ENCODE measurements at places on chromosomes 2 and 18.
A peak's percentile ranks its signal among the peaks of the same experiment; 100 is the strongest.

DNA sequence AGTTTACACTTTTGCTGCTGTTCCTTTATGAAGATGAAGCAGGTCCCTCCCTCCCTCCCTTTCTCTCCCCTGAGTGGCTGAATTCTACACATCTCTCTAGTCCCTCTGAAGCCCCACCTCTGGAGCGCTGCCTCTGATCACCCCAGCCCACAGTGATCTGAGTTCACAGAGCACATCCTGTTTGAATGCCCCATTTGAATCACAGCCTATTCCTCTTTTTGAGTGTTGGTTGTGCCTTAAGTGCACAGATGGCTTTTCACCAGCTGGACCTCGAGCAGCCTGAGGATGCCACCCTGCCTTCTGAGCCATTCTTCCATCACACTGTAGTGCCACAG lies 87.1 kb downstream of the ITGB1BP1 start:
- DNase-seq = peak; percentile 54

DNA sequence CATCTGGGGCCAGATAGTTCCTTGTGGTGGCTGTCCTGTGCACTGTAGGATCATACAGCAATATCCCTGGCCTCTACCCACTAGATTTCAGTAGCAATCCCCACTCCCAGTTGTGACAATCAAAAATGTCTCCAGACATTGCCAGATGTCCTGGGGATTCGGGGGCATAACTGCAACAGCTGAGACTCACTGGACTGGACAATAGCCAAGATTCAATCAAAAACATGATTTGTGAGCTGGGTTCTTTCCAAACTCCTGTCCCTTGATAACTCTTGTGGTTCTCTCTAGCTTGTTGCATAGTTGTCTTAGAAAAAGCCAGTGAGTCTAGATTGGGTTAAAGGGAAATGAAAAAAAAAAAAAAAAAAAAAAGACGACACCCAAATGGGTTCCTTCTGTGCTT lies 293.4 kb downstream of the CELF4 start:
- DNase-seq = no peak

DNA sequence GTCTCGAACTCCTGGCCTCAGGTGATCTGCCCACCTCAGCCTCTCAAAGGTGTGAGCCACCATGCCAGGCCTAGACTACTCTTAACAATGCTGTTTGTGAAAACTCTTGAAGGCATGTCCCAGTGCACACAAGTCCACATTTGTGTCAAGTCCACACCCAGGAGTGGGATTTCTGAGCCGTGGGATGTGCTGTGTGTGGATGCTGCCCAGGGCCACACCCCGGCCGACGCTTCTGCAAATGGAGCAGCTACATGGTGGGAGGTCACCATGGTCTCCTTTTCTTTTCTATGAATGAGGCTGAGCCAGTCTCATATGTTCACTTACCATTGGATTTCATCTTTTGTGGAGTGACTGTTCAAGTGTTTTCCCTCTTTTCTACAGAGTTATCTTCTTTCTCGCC lies 15.8 kb downstream of the SNED1 start:
- DNase-seq = no peak

- no peak for DNase-seq
These were observed 480.3 kb downstream of the MEIS1 start for GRCh38 chr2:66915237-66915636.

- DNase-seq = no peak
These were observed 19.0 kb downstream of the INO80C start for GRCh38 chr18:35478520-35479435.

DNA sequence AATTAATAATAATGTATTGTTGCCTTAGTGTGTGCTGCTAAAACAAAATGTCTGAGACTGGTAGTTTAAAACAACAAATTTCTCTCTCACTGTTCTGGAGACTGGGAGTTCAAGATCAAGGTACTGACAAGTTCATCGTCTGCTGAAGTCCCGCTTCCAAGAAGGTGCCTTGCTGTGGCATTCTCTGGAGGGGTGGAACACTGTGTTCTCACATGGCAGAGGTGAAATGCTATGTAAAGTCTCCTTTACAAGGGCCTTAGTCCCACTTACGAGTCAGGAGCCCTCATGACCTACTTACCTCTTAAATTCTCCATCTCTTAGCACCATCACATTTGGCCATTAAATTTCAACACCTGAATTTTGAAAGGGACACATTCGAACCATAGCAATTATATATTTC lies 299.2 kb upstream of the RBMS1 start:
- no peak for DNase-seq

DNA sequence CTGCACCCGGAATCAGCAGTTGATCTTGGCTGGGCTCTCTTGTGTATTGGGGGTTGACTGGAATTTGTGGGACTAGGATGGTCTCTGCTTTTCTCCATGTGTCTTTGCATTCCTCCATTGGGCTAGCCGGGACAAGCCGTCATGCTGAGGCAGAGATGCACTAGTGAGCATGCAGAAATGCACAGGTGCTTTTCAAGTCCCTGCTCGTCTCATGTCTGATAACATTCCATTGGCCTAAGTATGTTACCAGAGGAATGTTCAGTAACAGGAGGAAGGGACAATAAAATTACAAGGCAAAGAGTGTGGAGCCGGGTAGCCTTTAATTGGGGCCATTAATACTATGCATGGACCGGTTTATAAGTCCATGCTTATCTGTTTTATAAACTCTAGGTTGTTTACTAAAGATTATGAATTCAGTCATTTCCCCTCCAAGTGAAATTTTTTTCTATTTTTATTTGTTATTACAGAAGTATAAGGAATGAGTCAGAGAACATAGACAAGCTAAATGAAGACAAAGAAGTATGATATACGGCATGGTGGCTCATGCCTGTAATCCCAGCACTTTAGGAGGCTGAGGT lies 24.4 kb upstream of the AAK1 start:
- DNase-seq = no peak

GRCh38 chr18:48836231-48836805 lies 114.4 kb downstream of the SMAD7 start:
- DNase-seq = no peak

DNA sequence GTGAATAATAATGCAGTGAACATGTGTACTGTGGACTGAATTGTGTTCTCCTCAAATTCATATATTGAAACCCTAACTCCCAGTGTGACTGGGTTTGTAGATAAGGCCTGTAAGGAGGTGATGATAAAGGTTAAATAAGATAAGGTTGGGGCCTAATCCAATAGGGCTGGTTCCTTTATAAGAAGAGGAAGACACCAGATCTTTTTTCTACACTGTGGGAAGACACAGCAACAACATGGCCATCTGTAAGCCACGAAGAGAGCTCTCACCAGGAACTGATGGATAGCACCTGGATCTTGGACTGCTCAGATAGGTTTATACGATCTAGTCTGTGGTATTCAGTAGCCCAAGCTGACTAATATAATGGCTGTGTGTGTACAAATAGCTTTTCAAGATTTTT lies 66.8 kb downstream of the BMPR2 start:
- no peak for DNase-seq

GRCh38 chr2:200810252-200810997 lies 1.3 kb upstream of the BZW1 start:
- no peak for DNase-seq

DNA sequence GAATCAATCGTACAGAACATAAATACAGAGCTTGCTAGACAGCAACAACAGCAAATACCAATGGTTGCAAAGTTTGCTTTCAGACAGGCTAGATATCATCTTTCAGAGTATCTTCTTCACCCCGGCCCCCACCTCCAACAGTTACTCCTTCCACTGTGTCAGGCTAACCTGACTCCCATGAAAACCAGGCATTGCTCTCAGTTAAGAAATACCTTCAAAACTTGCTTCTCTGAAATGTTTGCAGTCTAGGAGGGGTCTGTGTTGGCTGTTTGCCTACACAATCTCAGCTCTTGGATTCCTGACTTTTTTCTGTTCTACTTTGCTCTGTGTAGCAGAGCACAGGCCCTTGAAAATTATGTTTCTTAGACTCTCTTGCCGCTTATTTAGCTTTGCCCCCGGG lies 599.5 kb upstream of the SYT4 start:
- no peak for DNase-seq

DNA sequence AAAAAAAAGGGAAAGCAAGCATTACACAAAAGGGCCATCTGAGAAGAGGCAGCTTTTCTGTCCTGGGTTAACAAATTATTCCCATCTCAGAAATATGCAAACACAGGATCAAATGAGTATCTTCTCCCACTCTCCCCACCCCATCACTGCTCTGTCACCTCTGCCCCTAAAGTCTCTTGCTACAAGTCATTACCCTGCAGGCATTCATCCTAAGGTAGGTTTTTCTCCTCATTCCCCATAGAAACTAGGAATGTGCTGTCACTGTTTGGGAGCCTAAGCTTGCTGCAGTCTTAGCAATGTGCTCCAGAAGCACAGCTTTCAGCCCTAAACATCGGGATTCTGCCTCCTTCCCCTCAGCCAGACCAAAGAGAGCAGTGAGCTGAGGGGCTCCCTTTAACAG lies 3.6 kb downstream of the LRRTM1 start:
- no peak for DNase-seq

GRCh38 chr2:178553047-178553446 lies 72.8 kb downstream of the PLEKHA3 start:
- DNase-seq = no peak

- DNase-seq = no peak
These were observed 310.5 kb downstream of the SATB2 start for GRCh38 chr2:199147216-199147615.

DNA sequence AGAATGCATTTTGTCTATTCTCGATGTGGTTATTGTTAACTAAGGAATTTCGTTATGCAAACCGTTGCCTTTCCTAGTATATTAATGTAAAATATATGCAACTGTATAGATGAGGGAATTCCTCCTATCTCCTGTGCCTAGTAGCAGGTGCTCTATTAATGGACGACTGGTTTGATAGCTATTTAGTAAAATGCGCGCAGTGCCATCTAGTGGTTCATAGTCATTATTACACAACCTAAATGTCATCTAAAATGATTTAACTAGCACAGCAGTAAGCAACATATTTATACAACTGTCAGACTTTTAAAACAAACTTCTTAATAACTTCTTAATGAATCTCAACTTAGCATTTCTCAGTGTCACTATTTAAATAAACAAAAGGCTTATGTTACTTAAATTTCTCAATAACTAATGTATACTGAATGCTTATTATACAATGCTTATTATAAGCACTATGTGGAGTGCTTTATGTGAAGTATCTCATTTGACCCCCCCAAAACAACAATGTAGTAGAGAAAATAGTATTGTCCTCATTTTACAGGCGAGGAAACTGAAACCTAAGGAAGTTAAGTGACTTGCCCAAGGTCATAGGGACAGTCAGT lies 77.9 kb downstream of the DTNA start:
- peak; percentile 73 for DNase-seq
